ENCODE measurements at places on chromosomes 4 and X.

DNA sequence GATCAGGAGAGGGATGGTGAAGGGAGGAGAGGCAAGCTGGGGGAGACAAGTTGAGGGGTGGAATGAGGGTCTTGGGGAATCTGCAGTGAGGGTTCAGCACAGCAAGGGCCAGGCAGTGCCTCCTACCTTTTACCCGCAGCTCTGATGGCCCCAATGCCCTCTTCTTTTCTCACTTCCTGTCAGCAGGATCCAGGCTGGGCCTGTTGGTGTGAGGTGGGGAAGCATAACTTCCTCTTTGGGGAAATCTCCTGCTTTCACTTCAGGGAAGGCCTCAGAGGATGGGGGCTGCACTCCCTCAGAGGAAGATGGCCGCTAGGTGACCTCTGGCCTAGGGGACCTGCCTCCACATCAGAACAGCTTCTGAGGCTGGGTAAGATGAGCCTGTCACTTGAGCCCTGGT lies 36.5 kb downstream of the EFNB1 start:
- no peak for DNase-seq

DNA sequence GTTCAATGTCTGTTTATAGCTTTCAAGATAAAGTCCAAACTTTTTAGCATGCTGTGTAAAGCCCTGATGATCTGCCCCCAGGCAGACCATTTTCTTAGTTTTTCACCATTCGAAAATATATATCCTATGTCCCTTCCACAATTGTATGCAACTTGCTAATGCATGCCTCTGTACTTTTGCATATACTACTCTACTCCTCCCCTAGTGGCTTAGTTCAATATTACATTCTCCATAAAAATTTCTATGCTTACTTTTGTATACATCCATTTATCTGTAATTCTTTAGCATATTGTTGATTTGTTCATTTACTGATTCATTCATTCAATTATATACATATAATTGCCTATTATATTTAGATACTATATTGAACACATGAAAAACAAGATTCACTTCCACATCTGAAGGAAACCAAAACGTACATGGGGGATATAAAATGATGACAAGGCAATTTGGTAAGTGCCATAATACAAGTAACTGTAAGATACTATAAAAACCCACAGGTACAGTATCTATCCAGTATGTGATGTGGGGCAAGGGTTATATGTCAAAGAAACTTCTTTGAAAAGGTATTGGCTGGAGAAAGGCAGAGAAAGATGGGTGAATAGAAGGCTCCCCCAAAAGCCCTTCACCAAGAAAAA lies 902.5 kb downstream of the FAM133A start:
- no peak for DNase-seq

- DNase-seq, result peak; percentile 95
These were observed 119.2 kb upstream of the EDNRA start for GRCh38 chr4:147361726-147362125.

DNA sequence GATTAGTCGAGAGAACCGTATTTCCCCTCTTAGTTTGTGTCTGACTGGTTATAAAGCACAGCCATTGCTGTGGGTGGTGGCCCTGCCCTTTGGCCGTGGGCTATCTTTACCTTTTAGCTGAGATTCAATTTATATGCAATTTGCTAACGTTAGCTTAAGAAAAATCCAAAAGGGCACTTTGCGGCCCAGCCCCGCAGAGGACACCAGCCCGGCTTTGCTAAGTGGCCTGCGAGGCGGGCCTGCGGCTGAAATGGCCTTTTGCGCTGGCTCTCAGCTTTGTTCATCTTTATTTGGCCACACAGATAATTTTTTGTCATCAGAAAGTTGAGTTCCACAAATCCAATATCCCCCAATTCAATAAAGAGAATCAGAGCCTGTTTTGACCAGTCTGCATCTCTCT lies 48.3 kb downstream of the CPZ start:
- no peak for DNase-seq

- DNase-seq, result no peak
These were observed 17.6 kb downstream of the DYNLT3 start for GRCh38 chrX:37829721-37830120.

DNA sequence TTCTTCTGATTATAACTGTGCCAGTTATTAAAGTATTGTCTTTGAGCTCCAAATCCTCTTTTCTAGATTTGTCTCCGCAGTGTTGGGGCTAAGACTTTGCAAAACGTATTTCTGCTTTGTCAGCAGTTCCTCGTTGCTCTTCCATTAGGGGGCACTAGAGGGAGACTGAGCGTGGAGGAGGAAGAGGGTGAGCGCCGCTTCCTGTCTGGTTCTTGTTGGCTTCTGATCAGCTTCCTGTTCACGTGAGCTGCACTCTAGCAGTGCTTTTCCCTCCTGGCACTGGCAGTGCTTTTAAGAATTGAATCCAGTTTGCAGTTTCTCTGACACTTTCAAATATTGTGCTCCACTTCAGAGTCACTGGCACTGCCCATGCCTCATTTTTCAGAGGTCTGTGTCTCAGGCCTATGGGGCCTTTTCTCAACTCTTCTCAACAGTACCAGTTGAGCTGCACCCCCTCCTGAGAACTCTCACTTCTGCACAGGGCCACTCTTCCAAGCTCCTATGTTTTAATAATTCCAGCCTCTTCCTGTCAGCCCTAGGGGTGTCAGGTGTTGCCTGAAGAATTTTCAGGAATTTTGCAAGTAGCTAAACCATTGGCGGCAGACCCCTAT lies 54.4 kb upstream of the LCORL start:
- peak; percentile 2 for DNase-seq

GRCh38 chrX:101906136-101906796 lies 25.6 kb downstream of the ZMAT1 start:
- DNase-seq, result no peak

- DNase-seq, result peak; percentile 16
These were observed at the start of gene KLHL5 for GRCh38 chr4:39062094-39062769. Gene KLHL5, plus strand, starts transcription at chr4:39062232. Its CDS starts 421 bp downstream, at chr4:39062653.

DNA sequence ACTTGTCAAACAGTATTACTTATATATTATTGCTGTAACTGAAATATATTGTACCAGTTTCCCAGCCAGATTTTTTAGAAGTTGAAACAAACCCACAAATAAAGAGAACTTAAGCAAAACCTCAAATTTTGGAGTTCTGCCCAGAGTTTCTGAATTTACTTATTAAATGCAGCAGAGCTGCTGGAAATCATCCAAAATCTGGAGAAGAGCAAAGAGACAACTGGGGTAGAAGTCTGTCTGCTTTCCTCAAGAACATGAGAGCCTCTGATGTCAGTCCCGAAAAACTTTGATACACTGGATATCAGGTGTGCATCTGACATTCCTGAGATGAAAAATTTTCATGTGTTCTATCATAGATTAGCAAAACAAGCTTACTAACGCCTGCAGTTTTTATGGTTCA lies 325.9 kb downstream of the NR3C2 start:
- DNase-seq, result peak; percentile 70

DNA sequence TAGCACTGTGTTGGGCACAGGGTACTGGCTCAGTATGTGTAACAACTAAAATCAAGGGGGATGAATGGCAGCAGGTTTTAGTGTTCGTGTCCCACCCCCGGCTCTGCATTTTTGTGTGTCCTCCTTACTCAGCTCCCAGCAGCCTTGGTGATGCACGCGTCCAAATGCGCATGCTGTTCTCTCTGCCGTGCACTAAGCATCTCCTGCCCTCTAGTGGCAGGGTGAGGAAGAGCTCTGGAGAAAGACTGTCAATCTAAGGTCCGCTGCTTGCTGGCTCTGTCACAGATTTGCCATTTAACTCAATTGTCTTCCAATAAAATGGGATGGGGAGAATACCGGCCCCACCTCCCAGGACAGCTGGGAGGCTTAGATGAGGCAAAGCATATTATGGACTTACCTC lies 61.4 kb downstream of the WFS1 start:
- DNase-seq, result peak; percentile 26

DNA sequence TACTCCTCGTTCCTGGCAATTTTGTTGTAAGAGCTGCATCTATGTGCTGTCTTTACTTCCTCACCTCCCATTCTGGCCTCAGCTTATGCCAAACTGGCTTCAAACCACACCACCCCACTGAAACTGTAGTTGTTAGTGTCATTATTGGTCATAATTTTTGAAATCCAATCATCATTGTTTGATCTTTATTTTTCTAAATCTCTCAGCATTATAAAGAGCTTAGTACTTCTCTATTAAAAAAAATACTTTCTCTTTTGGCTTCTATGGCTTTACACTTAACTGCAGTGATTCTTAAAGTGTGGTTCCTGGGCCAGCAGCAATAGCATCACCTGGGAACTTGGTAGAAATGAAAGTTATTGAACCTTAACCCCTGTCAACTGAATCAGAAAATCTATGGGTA lies 83.5 kb upstream of the GRPR start:
- DNase-seq, result no peak

GRCh38 chrX:15854080-15854655 lies 445 bp downstream of the AP1S2 start:
- peak; percentile 30 for DNase-seq

DNA sequence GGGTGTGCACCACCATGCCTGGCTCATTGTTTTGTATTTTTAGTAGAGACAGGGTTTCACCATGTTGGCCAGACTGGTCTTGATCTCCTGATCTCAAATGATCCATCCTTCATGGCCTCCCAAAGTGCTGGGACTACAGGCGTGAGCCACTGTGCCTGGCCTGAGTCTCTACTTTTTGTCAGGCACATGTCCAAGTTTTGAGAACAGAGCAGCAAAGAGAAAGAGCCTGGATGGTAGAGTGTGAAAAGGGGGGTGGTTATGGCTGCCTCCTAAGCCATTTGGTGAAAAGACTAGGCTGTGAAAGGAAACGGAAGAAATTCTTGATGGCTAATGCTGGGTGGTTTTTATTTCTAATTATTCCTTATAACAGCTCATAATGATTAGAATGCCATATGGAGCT lies 63.4 kb downstream of the GAB1 start:
- no peak for DNase-seq

- peak; percentile 49 for DNase-seq
These were observed 49.9 kb upstream of the MND1 start for GRCh38 chr4:153294631-153295030.

DNA sequence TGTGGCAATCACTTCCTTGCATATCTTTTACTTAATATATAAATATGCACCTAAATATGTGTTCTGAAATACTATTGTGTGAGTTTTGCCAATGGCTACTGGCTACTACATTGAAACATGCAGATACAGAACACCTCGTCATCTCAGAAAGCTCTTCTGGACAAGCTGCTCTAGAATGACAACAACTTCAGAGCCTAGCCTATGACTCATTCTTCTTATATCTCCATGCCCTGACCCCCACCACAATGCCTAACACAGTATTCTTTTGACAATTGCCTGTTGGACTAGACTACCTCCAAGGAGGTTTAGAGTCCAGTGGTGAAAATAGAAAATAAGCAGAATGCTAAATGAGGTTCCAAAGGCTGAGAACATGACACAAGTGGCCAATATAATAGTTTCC lies 17.6 kb upstream of the DMP1 start:
- no peak for DNase-seq

- peak; percentile 34 for DNase-seq
These were observed 191.6 kb downstream of the VEGFC start for GRCh38 chr4:176601124-176601523.

- DNase-seq, result no peak
These were observed 284.4 kb upstream of the LDB2 start for GRCh38 chr4:17182888-17183287.

GRCh38 chr4:10917566-10917965 lies 233.0 kb upstream of the CLNK start:
- no peak for DNase-seq

DNA sequence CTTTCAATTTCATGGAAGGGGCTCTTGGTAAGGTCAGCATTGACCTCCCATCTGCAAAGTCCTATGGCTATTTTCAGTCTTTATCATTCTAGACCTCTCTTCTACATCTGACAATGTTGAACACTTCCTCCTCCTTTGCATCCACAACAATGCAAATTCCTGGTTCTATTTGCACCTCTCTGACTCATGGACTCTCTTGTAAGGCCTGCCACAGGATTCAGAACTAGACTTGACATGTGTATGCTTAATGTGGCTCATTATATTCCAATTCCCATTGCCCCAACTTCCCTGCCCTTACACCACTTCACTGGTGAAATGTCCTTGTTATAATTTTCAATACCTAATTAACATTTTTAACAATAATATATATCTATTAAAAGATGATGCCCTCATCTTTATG lies 314.3 kb upstream of the FGF13 start:
- no peak for DNase-seq

DNA sequence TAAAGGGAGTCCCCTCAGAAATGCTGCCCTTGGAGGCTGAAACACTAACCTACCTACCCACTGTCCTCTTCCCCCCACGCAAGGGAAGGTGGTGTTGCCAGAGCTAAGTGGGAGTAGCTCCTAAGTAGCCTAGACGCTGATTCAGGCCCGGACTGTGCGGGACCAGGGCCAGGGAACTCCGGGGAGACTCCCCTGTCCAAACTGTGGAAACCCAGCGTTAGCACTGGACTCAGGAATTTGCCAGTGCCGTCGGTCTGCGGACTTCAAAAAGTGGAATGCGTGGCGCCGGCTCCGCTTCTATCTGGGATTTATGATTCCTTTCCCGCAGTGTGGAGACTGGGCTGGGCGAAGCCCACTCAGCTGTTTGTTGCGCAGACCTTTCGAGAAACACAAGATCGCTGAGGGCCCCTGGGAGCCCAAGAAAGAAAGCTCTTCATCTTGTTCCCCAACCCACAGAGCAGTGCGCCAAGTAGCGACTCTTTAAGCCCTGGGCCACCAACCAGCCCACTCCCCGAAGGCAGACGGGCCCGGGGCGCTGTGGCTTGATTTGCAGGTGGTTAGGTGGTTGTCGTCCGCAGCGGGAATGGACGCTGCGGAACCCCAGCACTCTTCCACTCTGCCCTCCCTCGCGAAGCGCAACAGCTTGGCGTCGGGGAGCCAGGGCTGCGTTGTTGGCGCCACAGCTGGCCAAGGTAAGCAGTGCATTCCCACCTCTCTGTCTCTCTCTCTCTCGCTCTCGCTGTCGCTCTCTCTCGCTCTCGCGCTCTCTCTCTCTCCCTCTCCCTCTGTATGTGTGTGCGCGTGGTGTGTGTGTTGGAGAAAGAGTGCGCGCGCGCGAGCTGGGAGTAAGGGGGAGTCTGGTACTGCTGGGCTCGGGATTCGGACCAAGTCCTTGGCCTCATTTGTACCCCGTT lies 2.0 kb downstream of the TMEM255A start:
- peak; percentile 19 for DNase-seq

GRCh38 chrX:22800806-22801205 lies 199.0 kb upstream of the DDX53 start:
- DNase-seq, result peak; percentile 81

DNA sequence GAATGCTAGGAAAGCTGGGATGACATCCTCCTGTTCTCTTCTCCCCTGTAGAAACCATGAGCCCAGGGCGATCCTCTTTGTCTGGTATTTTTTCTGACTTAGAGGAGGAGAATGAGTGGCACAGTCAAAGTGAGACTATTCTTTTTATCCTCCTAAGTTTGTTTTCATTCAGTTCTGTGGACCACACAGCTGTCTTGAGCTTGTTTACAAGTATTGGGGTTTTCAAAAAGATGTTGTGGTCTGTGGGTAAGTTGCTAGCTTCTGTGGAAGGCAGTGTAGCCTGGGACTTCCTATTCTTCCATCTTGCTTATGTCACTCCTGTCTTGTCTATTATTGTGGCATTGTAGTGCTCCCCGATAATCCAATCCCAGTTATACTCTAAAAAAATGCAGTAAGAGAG lies 223.0 kb downstream of the PAPSS1 start:
- no peak for DNase-seq

GRCh38 chrX:154354516-154354915 lies 19.9 kb downstream of the FLNA start:
- no peak for DNase-seq

- no peak for DNase-seq
These were observed 70.7 kb upstream of the ANKRD17 start for GRCh38 chr4:73329300-73329699.

GRCh38 chrX:13667919-13668318 lies 15.0 kb downstream of the TCEANC start:
- no peak for DNase-seq

GRCh38 chr4:337143-337931 lies at the start of gene ZNF141:
Gene ZNF141, plus strand, starts transcription at chr4:337814. Its CDS starts 170 bp downstream, at chr4:337984.
- DNase-seq, result peak; percentile 98

Measured in EH (cell line).